ENCODE measurements at places on chromosomes 16 and 17.

- no peak for DNase-seq
Measured at GRCh38 chr16:84098939-84099338, 17.8 kb downstream of the MBTPS1 start.

DNA sequence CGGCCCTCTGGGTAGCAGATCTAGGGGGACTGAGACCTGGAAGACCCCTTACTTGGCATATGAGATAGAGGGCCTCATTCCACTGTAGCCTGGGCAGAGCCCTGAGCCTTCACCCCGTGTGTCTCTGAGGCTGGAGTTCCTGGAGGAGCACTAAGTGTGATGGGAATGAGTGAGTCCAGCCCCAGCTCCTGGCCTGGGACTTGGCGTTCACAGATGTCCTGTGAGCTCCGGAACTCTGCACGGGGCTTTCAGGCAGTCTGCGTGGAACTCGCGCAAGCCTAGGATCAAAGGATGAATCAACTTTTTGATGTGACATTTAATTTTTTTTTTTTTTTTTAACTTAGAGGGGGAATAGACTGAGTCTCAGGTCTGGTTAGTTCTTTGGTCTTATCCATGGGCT, 1.8 kb downstream of the NKD1 start:
- DNase-seq: no peak

- peak; percentile 57 for DNase-seq
Measured at GRCh38 chr17:30278032-30278431, 13.7 kb downstream of the BLMH start.

DNA sequence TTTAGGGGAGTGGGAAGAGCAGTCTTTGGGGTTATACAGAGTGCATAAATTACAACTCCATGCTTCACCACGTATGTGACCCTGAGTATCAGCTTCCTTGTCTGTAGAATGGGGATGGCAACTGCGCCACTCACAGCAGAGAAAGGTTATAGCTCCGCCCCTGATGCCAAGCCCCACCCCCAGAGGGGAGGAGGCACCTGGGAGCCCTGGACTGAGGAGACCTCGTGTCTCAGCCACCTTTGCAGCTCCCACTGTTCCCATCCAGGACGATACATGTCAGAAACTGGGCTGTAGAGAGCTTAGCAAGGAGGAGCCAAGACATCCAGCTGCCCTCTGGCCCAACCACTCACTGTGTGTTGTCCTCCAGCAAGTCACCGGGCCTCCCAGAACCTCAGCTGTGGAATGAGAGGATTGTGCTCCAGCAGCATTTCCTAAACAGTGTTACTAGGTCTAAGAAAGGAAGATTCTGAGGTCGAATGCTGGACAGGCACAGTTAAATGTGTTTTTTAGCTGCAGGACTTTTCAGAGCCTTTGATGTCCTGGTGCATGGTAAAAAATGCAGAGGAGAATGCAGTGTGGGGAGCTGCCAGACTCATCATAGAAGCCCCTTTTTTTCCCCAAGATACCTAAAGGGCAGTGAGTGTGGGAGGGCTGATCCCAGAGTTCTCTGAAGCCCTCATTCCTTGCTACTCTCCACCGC, 49.4 kb downstream of the BEAN1 start:
- no peak for DNase-seq

DNA sequence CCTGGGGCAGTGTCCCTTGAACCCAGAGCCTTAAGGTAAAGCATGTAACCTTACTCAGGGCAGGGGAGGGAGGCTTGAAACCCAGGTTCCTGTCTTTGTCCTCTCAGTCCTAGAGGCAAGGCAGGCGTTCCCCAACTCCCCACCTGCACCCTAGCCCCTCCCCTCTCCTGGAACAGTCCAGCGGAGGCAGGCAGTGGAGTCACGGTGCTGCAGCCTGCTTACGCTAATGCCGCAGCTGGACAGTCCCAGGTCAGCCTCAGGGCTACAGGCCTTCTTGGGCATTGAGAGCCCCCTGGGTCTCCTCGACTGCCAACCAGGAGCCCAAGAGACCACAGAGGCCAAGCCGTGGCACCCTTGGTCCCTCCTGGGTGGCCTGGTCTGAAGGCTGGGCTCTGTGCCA, 6.8 kb upstream of the CD300A start:
- DNase-seq: no peak

DNA sequence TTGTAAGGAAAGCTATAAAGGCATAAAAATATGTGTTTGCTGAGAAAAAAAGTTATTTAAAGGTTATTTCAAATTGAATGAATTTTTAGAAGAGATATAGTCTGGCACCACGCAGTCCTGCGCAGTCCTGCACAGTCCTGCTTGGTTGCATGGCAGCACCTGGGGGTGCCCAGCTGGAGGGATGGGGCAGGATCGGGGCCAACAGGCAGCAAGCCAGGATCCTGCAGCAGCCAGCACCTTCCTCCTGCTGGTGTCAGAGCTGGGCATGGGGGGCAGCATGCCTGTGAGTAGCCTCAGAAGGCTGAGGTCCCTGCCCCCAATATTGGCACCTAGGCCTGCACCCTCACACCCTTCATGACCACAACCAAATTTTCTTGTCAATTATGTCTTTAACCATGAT, 46.0 kb downstream of the GLG1 start:
- DNase-seq: no peak

DNA sequence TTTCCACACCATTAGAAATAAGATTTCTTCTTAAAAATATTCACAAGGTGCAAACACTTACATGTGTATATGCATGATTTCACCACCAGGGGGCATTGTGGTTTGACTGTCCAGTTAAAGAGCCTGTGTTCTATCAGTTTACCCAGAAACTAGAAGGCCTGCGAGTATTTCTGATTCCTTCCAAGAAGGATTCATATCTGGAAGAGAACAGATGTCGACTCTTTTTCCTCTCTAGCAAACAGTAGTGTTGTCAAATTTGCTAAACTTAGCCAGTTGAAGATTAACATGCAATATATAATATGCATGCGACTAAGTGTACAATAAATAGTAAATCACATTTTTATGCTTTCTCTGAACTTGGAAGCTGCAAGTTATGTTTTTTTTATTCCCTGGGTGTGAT, 404.1 kb downstream of the WWOX start:
- peak; percentile 35 for DNase-seq

GRCh38 chr16:30068750-30069610, 3.4 kb downstream of the ALDOA start:
- DNase-seq: peak; percentile 58

- DNase-seq: peak; percentile 42
Measured at GRCh38 chr17:79845601-79845949, 6.3 kb upstream of the CBX4 start.

- peak; percentile 56 for DNase-seq
Measured at GRCh38 chr17:15510361-15510760, 42.9 kb upstream of the CDRT4 start.

DNA sequence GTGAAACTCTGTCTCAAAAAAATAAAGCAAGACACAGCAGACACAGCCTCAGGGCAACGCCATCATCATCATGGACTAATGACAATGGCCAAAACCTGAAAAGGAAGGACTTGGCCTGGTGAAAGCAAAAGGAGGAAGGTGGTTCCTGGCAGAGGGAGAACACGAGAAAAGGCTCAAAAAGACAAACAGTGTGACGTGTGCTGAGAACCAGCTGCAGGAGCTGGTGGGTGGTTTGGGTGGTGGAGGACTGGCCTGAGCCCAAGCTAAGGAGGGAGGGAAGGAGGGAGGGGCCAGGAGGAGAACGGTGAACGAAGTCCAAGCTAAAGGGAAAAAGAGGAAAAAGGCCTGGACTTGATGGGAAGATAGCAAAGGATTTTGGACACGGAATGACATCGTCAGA, 85.1 kb downstream of the SLC39A11 start:
- DNase-seq: no peak

DNA sequence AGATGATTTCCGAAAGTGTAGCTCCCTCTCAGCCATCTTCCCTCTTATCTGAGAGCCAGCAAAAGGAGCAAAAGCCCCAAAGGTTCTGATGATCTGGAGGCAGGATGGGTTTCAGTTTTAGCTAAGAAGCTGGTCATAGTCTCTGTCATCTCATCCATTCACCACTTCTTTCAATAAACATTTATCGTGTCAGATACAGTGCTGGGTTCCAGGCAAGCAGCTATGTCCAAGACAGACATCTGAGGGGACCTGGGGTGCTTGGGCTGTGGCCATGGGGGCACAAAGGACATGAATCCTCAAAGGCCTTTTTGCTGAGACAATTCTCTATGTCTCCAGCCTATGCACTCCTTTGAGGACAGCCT, 1.0 kb upstream of the ETV4 start:
- DNase-seq: no peak

DNA sequence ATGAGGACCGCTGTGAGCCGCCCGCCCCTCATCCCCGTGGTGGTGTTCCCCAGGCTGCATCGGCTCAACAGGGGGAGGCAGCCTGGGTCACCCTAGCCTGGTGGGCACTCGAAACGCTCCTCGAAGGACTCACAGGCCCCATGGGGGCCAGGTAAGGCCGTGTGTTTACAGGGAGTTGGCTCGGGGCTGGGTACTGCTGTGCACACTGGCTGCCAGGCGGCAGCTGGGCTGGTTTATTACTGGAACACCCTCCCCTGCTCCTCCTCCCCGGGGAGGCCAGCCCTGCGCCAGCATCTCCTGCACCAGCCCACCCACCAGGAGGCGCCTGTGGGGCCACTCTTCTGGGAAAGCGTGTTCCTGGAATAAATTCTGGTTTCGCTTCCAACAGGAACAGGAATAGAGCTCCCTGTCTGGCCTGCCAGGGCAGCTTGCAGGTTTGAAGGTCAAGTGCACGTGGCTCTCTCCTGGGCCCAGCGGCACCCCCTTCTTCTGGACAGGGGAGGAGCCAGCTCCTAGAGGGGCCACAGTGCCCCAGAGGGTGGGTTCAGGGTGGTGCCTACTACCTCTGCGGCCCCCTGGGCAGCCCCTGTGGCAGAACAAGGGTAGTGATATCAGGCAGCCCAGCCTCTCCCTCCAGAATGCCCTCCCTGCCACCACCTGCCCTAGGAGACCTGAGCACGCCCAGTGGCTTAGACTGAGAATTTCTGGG, 11.3 kb downstream of the MCRIP1 start:
- DNase-seq: no peak

DNA sequence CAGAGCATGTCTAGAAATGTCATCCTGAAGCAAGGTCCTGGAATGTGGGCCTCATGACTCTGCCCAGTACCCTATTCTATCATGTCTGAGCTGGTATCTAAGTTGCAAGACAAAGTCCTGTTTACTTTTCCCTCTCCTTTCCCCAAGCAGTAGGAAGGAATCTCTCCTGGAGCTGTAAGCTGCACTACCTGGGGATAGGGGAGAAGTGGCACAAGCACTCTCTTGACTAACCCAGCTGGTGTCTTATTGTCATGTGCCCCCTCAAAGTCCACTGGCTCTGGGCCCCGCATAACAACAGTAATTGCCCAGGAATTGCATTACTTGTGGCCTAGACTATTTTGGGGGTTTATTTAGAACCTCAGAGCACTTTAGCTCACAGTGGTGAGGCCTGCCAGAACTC, 1366.3 kb upstream of the GOT2 start:
- no peak for DNase-seq

All from adipocyte (in vitro differentiated cells).